ENCODE measurements at places on chromosomes 7 and 10.

DNA sequence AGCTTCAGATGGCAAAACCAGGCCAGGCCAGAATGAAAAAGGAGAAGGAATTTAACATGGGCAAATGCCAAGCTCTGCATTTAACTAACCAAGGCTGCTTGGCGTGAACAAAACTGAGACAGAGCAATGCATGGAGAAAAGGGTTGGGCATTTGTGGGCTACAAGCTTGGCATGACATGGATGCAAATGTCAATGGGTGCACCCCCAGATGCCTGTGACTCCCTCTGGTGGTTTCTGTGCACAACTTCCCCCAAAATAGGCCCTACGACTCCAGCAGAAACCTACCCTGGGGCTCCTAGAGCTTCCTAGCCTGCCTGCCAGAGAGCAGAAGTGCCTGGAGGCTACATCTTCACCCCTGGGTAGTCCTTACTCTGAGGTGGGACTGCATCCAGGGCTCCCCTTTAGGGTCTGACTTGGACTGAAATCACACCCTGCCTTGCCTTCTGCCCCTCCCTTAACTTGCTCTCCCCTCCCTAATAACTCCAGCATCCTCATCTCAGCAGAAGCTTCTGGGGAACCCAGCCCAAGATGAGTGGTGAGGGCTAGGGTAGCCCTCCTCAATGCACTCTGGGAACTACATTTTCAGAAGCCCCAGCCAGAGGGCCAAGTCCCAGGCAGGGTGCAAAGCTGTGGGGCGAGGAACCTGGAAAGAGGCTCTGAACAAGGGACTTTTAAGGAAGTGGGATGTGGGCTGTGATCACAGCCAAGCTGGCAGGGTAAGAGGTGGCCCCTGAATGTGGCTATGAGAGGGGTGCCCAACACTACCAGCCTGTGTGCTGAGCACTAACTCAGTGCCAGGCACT lies 11.3 kb downstream of the GPRIN2 start:
- DNase-seq: no peak

DNA sequence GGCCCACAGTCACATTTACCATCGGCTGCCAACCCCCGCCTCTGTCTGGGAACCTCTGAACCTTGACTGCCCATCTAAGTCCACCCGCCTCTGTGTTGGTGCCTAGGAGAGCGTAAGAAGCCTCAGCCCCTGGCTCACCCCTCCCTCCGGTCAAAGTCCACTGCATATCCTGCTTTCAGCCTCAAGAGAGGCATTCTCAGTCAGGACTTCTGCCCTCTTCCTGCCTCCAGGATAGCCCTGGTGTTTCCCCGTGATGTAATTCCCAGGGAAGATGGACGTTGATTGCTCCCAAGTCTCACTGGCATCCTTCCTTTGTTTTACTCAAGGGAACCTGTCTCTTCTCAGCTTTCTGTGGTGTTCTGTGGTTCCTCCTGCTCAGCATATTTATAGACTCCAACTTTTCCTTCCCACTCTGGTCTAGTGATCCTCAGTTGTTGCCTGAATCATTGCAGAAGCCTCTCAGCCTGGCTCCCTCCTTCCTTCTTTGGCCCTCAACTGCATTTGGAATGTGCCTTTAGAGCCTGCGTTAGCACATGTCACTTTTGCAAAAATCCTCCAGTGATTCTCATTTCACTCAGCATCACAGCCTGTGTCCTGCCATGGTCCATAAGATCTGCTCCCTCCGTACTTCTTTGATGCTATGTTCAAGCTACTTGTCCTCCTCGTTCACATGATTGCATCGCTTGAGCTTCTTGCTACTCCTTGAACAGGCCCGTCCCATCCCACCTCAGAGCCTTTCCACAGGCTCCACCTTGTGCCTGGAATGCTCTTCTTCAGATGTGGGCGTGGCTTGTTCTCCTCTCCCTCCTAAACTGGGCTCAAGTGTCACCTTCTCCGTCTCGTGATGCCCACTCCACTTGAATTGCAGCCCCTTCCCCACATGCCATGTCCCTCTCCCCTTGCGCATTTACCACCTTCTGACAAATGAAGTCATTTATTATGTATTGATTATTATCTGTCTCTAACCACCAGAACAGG lies 124.2 kb downstream of the PLPP4 start:
- peak; percentile 38 for DNase-seq

DNA sequence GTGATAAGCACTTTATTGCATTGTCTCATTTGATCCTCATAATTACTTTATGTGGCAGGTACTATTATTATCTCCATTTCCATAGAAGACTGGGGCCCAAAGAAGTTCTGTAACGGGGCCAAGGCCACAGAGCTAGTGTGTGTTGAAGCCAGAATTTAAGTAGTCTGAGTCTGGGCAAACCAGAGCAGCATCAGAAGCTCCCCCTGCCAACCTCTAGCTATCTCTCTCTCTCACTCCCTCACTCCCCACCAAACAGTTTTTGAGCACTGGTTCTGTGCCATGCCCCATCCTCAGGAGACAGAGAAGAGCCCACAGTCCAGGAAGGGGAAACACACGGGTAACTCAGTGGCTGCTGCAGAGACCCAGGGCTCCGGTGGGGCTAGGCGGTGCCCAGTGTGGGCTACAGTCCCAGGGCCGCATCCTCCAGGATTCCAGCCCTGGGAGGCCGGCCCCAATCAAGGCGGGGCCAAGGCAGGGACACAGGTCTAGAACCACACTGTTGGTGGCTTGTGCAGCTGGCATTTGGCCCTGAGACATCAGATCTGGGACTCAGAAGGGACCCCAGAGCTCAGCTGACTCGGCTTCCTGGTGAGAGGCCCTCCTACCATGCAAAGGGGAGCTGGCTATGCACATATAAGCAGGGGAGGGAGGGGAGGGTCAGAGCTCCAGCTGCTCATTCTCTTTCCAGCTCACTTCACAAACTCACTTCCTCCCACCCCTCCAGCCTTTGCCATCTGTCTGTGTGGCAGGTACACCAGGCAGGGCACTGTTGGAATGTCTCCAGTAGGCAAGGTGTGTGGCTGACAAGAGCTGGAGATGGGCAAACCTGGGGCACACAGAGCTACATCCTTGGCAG lies 34.4 kb downstream of the COL13A1 start:
- peak; percentile 65 for DNase-seq

DNA sequence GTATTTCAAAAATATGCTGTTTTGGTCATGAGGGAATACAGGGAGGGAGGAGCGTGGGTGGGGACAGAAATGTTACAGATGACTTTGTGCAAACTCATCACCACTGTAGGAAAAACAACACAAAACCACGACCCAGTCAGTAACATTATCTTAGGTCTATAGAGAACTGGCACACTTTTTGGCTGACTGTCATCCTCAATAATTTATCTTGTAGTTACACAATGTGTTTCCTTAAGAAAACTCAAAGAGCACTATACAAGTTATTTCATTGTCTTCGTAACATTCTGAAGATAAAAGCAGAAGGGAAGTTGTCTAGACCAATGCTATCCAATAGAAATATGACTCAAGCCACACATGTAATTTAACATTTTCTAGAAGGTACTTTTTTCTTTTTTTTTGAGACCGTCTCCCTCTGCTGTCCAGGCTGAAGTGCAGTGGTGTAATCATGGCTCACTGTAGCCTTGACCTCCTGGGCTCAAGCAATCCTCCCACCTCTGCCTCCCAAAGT lies 16.9 kb upstream of the CDK14 start:
- no peak for DNase-seq

DNA sequence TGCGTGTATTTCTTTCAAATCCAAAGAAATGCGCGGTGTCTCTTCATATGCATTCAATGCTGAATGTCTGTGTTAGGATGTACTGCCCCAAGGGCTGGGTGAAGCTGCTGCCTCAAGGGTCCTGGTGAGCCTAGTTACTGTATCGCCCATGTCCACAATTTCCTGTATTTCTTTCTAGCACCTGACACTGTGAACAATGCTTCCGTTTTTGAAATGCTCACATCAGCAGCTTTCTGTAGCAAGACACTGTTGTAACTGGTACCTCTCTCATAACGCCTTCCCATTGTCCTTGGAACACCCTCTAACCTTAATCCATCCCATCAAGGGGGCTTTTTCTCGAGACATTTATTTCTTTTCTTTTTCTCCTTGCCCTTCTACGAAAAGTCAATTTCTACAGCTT lies 25.1 kb downstream of the NRP1 start:
- DNase-seq: no peak

GRCh38 chr7:21054427-21055112 lies 267.9 kb upstream of the SP8 start:
- DNase-seq: no peak

- no peak for DNase-seq
Measured at GRCh38 chr10:25575343-25575742, 358.7 kb upstream of the MYO3A start.

DNA sequence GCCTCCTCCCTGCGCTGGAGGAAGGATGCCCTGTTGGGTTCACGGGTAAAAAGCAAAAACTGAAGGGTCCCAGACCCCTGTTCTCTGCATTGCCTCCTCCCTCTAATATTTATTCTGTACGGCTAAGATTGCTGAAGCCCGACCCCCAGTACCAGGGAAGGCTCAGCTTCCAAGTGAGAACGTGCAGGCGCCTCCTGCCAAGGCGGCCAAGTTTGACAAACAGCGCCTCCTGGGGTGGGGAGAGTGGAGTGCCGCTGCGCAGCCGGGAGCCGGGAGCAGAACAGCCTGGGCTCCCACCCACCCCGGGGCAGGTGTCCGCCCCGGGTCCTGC lies 4.7 kb upstream of the EBF3 start:
- no peak for DNase-seq

DNA sequence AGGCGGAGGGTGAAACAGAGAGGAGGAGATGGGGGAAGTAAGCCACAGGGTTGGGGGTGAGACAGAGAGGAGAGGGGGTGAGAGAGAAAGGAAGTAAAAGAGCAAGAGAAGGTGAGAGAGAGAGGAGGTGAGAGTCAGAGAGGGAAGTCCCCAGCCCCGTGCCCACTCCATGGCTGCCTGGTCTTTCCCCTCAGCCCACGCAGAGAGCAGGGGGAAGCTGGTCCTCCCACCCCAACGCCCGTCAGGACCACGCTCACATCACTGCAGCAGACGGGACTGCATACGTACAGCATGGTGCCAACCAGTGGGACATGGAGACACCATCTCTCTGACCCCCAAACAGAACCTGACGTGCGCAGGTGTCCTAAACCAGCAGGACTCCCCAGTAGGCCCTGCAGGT lies 12.1 kb upstream of the PDGFA start:
- no peak for DNase-seq

- DNase-seq: no peak
Measured at GRCh38 chr7:35004531-35005095, 32.7 kb downstream of the DPY19L1 start.

- no peak for DNase-seq
Measured at GRCh38 chr7:29340696-29341095, 146.1 kb downstream of the CHN2 start.

DNA sequence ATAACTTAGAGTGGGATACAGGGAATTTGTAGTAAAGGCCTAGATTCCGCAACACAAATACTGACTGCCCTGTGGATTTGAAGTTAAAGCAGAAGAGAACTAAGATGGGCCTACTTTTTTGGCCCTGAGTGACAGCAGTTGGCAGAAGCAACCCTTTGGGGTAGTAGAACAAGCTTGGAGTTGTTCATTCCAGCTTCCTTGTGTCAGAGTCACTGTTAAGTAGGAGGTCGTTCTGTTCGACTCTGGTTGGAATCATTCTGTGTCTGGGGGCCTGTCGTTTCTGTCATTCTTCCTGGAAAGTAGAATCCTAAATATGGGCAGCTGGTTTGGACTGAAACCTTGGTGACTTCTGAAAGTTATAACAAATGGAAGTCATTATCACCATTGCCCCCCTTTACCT lies 865.9 kb downstream of the LRMDA start:
- no peak for DNase-seq

DNA sequence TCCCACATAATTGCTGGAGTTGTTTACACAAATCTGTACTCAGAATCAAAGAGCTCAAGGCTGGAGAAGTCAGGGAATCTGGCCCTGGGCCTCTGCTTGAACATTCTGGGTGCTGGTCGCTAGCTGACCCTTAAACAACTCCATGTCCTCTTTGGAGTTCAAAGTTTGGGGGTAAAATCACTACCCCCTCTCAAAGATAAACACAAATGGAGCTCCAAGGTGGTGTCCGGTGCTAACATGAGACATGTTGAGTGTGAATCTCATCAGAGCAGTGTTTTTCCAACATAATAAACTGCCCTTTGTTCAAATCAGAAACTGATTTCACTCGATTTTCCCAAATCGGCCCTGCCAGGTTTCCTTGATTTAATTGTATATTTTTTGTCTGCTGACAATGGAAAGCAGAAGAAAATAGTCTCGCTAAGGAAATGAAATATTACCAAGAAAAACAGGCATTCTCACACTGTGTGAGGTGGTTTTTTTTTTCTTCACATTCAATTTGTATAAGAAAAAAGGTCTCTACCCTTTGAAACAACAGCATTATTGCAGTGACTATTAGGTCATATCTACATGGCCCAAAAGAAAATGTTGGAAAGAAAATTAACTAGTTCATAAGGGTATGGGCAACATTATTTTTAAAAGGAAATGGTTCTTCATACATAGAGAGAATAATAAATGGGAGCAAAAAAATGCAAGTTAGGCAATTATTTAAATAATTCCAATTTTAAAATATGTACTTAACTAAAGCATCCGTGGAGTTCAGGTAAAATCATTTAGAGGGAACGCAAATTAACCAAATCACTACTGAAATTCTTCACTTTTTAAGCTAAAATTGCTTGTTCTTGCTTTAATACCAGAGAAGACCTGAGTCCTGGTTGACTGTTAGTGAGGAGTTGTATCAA lies 56.1 kb upstream of the CAPZA2 start:
- DNase-seq: no peak

GRCh38 chr7:141153231-141153630 lies 79.4 kb downstream of the TMEM178B start:
- DNase-seq: no peak

All from right renal pelvis (tissue), 4 donors.